ENCODE measurements at places on chromosomes 11 and 22.

DNA sequence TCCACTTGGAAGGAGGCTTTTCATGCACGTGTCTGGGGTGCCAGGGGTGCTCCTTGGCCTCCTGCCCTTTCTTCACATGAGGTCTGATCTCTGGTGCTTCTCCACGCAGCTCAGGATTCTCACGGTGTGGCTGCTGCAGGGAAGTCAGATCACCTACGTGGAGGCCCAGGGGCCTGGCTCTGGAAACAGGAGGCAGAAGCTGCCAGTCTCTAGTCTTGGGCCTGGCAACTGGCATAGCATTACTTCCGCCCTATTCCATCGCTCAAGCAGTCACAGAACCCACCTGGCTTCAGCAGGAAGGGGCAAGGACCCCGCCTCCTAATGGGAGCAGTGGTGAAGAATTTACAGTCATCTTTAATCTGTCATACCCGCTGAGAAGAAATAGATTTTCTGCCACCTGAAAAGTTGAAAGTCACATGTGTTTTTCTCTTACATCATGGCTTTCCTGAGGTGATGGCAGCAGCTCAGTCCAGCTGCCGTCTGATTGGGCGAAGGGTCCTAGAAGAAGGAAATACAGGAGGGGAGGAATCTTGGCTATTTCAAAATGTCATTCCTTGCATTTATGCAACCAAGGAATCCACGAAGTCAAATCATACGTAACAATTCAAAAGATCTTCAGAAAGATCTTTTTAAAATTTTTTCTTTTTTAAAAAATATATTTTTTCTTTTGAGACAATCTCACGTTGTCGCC is 50.1 kb upstream of the DKK3 start:
- DNase-seq = no peak

DNA sequence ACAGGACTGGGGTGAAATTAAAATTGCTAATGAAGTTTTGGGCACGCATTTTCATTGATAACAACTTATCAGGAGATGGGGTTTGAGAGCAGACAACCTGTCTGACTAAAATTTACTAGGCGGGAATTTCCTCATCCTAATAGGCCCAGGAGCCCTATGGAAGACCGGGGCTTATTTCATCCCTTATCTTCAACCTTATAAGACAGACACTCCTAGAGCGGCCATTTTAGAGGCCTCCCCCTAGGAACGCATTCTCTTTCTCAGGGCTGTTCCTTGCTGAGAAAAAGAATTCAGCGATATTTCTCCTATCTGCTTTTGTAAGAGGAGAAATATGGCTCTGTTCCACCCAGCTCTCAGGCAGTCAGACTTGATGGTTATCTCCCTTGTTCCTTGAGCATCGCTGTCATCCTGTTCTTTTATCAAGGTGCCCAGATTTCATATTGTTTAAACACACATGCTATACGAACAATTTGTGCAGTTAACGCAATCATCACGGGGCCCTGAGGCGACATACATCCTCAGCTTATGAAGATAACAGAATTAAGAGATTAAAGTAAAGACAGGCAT is 39.3 kb upstream of the ZC3H12C start:
- DNase-seq = no peak

DNA sequence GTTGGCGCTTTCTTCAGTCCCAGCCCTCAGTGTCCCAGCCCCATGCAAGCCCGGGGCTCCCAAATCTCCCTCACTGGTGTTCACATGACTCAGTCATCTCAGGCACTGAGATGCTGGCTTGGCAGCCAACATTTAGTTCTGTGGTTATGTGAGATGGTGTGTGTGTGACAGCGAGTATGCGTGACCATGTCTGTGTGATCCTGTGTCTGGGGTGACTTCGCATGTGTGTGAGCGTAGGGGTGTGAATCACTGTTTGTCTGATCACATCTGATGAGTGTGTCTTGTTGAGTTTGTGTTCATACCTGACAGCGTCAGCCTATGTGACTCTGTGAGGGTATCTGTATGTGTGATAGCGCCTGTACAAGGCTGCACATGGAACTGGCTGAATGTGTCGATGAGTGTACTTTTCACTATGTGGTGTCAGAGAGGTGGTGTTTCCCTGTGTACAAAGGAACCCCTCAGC is 16.2 kb downstream of the CREB3L1 start:
- DNase-seq = no peak

GRCh38 chr11:71192629-71193028 is 59.7 kb downstream of the SHANK2 start:
- DNase-seq = no peak

DNA sequence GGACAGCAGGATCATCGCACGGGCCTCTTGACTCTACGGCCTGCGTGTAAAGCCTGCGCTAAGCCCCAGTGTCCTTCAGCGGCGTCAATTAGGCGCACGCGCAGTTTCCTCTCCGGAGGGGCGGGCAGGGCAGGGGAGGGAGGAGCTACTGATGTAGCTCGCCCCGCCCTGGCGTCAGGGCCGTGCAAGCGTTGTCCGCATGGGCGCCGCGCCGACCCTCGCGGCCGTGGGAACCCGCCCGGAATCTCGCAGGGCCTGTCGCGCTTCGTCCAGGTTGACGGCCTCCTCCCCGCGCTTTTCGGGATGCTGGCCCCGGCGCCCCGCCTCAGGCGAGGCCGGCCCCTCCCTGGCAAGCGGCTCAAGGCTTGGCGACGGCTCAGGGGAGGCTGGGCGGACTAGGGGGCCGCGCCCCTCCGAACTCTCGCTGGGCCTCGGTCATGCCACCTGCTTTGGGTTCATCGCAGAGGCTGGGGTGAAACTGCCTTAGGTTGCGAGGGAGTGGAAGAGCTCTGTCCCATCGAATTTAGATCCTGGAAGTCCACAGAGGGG is 61.1 kb downstream of the ST3GAL4 start:
- peak; percentile 76 for DNase-seq

DNA sequence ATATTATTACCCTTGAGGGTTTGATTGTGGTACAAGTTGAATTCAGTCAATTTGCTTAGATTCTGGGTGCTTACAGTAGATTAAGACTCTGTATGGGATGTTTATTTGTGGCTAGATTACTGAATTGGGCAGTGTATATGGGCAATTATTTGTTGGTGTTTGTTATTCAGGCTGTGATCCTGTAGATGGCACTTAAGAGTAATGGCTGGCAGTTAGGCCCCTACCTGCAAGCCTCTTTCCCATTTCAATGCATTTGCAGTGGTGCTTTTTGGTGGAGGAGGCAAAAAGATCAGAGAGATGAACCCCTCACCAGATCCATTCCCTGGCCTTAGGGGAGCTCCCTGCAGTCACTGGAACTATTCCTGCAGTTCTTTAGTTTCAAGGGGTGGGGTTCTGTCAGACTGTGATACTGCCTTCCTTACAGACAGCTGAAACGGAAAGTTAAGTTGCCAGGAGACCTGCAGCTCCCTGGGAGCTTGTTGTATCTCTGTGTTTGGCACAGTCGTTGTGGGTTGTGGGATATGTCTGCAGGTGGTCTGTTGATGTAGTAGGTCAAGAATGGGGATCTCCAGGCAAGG is 199.5 kb downstream of the AASDHPPT start:
- DNase-seq = no peak

- no peak for DNase-seq
Measured at GRCh38 chr11:92939305-92939704, 30.1 kb upstream of the MTNR1B start.

DNA sequence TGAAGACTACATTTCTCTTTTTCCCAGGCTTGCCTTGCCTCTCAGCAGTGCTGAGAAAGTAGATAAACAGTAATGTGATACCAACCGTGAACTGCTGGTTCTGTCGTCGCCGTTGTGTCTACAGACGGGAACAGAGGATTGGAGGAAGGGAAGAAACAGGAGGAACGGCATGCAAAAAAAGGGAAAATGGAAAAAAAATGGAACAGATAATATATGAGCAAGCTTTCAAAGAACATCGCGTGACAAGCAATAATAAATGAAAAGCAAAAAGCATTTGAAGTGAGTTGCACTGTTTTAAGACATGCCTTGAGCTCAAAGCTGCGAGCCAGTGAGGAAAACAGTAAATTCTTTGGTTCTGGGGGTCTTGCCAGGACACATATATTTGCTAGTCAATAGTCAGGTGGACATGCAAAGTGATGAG is 305.9 kb downstream of the CADM1 start:
- DNase-seq = no peak

GRCh38 chr11:115871161-115871760 is 367.0 kb upstream of the CADM1 start:
- DNase-seq = no peak

DNA sequence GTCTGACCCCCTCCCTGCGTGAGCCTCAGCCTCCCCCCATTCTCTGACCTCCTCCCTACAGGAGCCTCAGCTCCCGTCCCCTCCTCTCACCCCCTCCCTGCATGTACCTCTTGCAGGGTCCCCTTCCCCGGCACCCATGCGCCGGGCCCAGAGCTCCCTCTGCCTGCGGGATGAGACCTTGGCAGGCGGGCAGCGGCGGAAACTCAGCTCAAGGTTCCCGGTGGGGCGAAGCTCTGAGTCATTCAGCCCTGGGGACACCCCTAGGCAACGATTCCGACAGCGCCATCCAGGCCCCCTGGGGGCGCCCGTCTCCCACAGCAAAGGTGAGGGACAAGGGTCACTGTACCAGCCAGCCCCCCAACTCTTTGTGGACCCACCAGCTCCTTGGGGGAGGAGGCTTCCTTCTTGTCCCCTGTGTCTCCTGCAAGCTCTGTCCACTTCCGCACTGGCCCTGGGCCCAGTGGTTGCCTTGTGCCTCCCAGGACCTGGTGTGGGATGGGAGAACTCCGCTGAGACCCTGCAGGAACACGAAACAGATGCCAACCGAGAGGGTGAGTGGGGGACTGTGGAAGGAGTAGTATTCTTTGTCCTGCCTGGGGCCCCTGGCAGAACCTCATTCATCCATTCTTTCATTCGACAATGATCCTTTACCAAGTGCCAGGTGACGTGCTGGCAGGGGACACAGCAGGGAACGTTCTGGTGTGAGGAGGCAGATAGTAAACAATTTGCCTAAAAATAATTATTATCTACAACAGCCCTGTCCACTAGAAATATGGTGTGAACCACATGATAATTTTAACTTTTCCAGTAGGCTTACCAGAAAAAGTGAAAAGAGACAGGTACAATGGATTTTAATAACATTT is 3.7 kb upstream of the RPS6KA4 start:
- peak; percentile 64 for DNase-seq

- no peak for DNase-seq
Measured at GRCh38 chr11:12540913-12541582, 133.2 kb upstream of the TEAD1 start.

GRCh38 chr11:94793002-94793401 is 24.8 kb downstream of the AMOTL1 start:
- DNase-seq = no peak

- no peak for DNase-seq
Measured at GRCh38 chr11:13680501-13681264, 12.2 kb downstream of the FAR1 start.

- DNase-seq = no peak
Measured at GRCh38 chr11:84628871-84629620, 998.1 kb downstream of the DLG2 start.

GRCh38 chr11:6834021-6834420 is 11.5 kb upstream of the OR10A5 start:
- no peak for DNase-seq

GRCh38 chr22:27245056-27245455 is 556.5 kb downstream of the MN1 start:
- no peak for DNase-seq

- DNase-seq = no peak
Measured at GRCh38 chr11:26473216-26474194, 98.6 kb downstream of the MUC15 start.
